NT2/D1 (cell line): ENCODE measurements at places on chromosomes 11 and 22.

DNA sequence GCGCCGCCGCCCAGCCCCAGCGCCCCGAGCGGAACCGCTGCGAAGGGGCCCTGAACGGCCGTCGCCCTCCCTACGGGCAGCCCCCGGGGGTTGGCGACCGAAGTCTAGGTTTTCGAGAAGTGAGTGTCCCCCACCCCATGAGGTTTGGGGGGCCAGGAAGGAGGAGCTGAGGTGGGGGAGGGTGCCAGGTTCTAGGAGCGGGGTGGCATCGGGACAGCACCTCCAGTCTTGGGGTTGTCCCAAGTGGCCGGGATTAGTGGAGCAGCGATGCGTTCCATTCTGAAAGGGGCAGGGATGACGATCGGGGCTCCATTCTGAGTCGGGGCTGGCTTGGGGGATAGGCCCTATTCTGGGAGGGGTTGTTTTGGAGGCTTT is 408 bp downstream of the PPP2R5B start:
- no peak for DNase-seq

DNA sequence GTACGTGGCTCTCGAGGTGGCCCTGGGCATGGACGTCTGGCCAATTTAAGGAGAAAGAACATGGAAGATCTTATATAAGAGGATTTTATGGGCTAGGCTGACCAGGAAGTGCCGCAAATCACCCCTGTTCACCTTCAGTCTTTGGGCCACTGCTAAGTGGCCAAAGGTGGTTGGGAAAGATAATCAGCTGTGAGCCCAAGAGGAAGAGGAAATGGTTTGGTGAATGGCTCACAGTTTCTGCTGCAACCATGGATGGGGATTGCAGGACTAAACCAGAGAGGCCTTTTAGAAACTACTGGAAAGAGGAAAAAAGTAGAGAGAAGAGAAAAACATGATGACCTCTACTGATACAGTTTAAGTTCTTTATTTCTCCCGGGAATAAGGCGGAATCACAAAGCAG is 96.0 kb upstream of the ARHGAP20 start:
- no peak for DNase-seq

- DNase-seq, result no peak
These were observed 197.0 kb downstream of the FAM181B start for GRCh38 chr11:82536706-82537105.

DNA sequence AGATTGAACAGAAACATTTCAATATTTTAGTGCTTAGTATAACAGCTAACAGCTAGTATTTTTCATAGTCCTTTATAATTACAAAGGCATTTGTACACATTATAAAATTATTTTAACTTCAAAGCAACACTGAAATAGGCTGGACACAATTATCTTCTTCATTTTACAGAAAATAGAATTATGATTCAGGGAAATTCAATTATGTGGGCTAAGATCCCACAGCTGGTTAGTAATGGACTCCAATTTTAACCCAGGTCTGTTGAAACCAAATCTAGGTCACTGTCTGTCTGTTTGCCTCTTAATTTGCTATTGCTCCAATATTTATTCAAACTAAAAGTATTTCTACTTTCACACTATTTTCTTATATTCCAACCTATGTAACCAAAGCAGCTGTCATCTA is 154.1 kb upstream of the CTSC start:
- no peak for DNase-seq

- DNase-seq, result no peak
These were observed at the start of gene MACROD1 for GRCh38 chr11:64165842-64166635. Gene MACROD1 (minus strand): TSS chr11:64166113. CDS start chr11:64165994, 119 bp downstream.

DNA sequence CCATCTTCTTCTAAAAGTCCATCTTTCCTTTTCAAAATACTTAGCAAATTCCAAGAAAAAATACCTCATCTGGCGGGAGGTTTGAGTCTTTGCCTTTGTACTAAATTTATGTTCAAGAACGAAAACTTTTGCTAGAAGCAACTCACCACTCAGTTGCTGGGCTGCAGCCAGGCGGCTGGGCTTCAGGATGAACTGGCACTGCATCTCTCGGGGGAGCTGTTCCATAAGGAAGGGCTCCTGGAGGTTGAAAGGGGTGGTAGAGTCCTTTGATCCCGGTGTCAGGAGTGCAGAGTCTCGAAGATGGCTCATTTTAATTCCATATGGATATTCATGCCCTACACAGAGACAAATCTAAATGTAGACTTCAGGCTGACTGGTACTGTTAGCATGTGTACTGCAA is 105.8 kb downstream of the ARHGAP20 start:
- DNase-seq, result no peak

DNA sequence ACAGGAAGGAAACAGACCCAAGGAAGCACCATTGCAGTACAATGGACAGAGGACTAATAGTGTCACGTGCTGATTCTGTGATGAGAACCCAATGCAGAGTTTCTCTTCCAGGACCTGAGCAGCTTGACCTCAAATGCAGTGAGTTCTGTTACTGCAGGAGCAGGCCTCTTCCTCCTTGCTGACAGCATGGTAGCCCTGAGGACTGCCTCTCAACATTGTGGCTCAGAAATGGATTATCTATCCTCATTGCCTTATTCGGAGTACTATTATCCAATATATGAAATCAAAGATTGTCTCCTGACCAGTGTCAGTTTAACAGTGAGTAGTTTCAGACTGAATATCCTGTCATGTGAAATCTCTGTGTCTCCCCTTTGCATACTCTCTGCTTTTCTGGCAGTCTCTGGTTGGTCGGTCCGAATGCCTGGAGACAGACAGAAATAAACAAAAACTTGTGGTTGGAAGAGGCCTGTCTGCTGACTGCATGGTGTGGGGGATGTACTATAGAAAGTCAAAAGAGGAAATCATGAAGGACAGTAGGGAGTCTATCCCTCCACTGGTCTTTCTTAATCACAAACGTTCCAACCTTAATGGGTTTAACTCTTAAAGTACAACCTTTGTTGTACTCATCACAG is 6.9 kb upstream of the MS4A14 start:
- no peak for DNase-seq

- DNase-seq, result no peak
These were observed 136.3 kb downstream of the SHANK2 start for GRCh38 chr11:71115770-71116692.

- no peak for DNase-seq
These were observed 18.4 kb downstream of the SELENOO start for GRCh38 chr22:50218996-50219727.

GRCh38 chr11:1827931-1828330 is 6.9 kb upstream of the SYT8 start:
- no peak for DNase-seq

- no peak for DNase-seq
These were observed 61.9 kb downstream of the ARHGEF12 start for GRCh38 chr11:120398132-120398531.

GRCh38 chr22:27800250-27801201 is 1.0 kb downstream of the MN1 start:
- DNase-seq, result no peak

- no peak for DNase-seq
These were observed 11.8 kb upstream of the CD59 start for GRCh38 chr11:33747979-33748378.

DNA sequence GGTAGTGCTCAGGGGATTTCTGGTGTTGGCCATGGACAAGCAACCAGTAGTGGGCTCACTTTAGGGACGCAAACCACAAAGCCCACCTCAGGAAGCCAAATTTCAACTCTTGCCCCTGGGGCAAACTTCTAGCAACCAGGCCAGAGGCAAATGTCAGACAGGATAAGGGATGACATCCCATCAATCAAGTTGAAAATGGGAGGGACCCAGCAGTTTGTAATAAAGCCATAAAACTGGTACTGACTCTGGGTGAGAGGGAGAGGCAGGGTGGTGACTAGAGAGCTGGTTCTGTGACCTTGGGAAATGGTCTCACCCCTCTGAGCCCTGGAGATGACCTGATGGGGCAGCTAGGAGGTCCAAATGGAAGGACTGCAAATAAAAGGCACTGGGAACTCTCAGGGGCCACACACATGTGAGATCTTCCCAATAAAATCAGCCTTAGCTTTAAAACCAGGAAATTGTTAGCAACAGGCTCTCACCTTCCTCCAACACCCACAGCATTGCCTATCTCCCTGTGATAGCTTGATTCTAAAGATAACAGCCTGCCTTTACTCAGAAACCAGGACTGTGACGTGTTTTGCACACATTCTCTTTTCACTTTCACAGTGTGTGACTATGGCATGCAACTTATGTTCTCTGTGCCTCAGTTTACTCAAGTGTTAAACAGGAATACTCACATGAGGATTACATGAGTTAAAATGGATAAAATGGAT is 6.4 kb upstream of the TBC1D10A start:
- no peak for DNase-seq

GRCh38 chr22:33779243-33779642 is 141.0 kb downstream of the LARGE1 start:
- DNase-seq, result no peak

DNA sequence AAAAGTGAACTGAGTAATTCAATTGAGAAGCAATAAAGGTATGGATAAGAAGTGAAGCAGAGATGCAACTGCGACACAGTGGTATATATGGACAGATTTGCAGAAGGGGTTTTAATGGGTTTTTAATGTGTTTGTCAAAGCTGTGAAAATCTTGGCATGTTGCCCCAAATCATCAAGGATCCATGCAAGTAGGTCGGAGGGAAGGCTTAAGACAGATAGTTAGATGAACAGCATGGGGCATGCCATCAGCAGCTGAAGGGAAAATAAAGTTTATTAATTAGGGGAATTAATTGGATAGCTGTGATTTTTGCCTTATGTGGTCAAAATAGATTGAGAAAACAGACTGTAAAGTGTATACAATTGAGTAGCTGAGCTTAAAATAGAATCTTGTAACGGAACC is 840.1 kb downstream of the JRKL start:
- no peak for DNase-seq

GRCh38 chr11:6025056-6025455 is 5.5 kb downstream of the OR56A1 start:
- no peak for DNase-seq

DNA sequence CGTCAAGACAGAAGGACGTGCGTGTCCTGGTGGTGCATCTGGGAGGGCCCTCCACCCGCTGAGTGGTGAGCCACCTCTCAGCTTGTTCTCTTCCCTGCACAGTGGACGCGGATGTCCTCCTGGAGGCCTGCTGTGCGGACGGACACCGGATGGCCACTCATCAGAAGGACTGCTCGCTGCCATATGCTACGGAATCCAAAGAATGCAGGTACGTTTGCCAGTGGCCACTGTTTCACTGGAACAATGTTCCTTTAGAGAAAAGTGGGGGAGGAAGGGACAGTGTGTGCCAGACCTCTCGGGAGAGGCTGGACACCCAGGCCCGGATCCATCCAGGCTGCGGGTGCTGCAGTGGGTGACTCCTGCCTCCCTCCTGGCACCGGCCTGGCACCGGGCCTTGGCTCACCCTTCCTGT is 15.9 kb downstream of the FBLN1 start:
- DNase-seq, result no peak

DNA sequence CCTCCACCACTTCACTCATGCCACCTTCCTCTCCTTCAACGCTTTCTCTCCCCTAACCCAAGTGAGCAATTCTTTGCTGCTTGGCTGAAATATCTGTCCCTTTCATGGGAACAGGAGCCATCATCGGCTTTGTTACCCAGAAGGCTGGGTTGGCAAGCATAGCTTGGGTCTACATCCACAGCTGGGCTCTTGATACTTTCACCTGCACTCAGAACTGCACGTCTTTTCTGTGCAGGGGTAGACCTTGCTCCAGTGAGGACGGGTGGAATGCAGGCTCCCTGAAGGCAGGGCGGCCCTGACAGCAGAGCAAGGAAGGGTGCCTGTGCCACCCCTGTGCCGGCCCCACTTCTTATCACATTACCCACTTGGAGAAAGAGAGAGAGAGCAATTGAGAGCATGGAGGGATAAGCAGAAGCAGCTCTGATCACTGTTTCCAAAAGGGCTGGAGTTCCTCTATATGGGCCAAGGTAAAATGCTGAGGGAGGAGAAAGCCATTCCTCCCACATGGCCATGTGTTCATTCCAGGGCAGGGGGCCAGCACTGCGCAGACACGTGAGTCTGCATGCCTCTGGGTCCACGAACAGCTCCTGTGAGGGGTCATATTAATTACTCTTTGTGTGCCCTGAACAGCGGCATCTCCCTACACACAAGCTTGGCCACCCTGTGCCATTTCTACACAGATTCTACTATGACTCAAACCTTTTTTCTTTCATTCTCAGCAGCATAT is 181.8 kb downstream of the BUD13 start:
- DNase-seq, result no peak

GRCh38 chr11:87397011-87397865 is 359.5 kb downstream of the TMEM135 start:
- DNase-seq, result no peak

- no peak for DNase-seq
These were observed 1.7 kb upstream of the TXNRD2 start for GRCh38 chr22:19943082-19944026.

- no peak for DNase-seq
These were observed 595.1 kb downstream of the BUD13 start for GRCh38 chr11:116177521-116178210.

DNA sequence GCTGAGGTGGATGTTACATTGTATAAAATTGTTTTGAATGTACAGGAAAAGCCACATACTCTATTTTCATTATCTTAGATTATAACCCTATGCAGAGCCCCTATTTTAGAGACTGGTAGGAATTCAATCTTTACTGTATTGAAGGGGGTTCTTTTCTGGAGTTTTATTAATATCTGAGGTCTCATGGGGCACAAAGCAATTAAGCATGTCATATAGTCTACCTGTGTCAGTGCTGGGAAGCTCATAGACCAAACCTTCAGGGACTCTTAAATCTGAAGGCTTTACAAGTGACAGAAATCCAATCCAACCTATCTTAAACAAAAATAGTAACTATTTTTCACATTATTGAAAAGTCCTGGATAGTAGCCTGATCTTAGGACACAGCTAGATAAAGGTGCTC is 733.7 kb downstream of the NELL1 start:
- DNase-seq, result no peak

DNA sequence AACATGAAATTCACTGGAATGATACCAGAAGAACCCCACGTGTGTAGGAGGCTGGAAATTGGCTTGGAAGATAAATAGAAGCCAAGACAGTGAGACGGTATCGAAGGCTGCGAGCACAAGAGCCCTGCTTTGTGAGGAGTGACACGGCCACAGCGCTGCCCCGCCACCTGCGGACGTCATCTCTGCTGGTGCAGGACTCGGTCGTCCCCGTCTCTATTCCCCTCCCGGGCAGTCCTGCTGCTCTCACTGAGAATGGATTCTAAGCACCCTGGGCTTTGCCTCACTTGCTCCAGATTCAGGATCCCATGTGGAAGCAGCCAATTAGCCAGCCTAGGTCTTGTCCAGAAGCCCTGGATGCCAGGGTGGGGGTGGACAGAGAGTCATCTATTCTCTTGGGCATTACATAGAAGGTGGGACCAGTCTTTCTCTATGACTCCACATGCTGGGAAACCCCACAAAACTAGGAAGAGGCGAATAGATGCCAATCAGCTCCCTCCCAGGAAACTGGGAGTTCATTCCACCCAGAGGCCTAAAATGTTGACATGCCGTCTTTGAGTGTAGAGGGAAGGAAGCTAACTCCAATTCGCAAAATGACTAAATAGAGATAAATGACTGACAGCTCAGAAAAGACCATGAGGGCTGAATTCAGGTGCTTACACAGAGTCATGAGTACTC is 25.1 kb downstream of the APOL3 start:
- no peak for DNase-seq

GRCh38 chr11:69924308-69925161 is 105.3 kb upstream of the FGF3 start:
- DNase-seq, result no peak
